ENCODE measurements at places on chromosomes 7 and 10.

- DNase-seq = no peak
Observed at GRCh38 chr7:96870185-96870584, 135.2 kb upstream of the DLX6 start.

DNA sequence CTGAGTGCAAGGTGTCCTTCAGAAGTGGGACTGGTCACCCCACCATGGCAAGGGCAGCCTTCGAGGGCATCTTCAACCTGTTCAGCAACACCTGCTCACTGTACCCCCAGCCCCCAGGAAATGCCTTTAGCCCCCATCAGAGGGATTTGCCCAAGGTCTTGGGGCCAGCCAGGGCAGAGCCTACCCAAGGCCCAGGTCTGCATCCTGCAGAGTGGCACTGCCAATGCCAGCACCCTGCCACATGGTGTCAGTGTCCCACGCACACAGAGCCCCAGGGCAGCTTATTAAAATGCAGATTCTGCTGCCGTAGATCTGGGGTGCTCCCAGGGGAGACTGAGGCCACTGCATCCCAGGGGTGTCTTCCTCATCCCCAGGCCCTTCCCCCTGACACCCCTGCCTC is 106.2 kb upstream of the KCTD7 start:
- DNase-seq = no peak

DNA sequence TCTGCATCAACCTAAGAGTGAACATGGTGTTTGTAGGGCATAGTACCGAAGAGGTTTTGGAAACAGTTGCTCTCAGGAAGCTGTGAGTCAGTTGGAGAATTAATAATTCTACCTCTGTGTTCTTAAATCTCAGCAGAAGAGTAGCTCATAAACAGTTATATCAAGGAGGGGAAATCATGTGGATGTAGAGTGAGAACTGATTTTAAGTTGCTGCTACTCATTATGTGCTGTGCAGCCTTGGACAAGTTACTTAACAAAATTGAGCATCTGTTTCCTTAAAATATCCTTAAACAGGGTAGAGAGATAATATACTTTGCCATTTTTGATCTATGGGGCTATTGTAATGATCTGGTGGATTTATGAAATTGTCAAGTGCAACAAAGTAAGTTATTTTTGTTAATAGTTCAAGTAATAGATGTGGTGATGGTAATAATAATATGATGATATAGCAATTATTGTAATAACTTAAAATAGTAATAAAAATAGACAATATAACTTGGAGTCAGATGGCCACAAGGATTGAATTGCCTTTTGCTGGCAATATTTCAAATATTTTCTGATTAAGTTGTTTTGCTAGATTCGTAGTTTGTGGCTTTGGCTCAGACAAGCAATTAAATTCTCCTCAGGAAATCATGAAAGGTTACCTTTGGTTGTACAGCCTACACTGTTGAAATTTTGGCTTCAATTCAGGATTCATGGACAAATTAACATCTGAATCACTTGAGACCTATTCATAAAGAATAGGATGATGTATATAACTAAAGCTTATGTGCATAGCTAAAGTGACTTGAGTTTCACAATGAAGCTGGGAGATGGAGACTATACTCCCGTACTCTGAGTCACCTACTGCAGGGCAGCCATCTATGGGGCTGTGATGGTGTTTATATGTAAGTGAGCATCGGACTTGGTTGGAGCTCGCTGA is 228.5 kb downstream of the CDK14 start:
- no peak for DNase-seq

DNA sequence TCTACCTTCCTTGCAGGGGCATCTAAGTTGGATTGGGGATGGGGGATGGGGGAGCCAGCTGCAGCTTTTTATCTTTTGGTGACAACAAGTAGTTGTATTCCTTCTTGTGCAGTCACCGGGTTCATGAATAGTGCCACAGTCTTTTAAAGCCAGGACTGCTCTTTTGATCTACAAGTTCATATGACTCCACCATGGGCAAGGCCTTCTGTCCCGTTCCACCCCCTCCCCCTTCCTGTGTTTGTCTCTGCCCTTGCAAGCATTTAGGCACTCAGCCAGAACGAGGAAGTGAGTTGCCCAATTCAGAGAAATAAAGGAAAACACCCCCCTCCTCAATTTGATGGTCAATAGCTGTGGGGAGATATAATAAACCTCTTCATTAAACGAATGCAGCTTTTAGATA is 44.8 kb upstream of the EGR2 start:
- no peak for DNase-seq

DNA sequence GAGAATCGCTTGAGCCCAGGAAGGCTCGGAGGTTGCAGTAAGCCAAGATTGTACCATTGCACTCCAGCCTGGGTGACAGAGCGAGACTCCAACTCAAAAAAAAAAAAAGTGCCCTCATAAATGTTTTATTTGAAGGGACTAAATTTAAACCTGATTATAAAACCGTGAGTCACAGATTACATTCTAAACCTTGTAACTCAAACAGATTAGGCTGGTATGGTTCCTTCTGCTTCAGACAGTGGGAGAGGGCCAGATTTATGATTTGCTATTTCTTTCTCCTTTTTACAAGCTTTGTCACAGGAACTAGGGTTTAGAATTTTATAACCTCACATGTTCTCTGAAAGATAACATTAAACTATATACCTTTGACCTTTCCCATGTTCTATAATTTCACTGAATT is 801.2 kb upstream of the ZWINT start:
- DNase-seq = no peak

- DNase-seq = no peak
Observed at GRCh38 chr10:79139124-79139835, 70.5 kb downstream of the ZMIZ1 start.

- DNase-seq = no peak
Observed at GRCh38 chr7:83794829-83795228, 145.9 kb upstream of the SEMA3E start.

GRCh38 chr10:128443925-128444518 is 317.8 kb upstream of the MKI67 start:
- DNase-seq = no peak

DNA sequence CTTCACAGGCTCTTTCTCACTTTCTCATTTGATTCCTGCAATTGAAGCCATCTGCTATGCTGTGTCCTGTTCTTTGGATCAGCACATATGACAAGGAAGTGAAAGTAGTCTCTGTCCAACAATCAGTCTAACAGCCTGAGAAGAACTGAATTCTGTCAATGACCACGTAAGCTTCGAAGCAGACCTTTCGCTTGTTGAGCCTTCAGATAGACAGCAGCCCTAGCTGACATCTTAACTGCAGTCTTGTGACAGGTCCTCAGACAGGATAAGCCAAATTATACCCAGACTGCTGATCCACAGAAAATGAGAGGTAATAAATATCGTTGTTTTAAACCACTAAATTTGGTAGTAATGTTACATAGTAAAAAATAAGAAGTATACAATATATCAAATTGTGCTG is 691.0 kb upstream of the LRRTM3 start:
- DNase-seq = no peak
